ENCODE measurements at places on chromosomes 5 and 9. TPM values are rescaled to one million over a fixed set of nuclear protein-coding genes. Genes with fewer than 3 reads are reported as not detected.

IFNE gene
- total RNA-seq: not detected

- no peak for DNase-seq
These were observed 528.7 kb upstream of the TRPC7 start for GRCh38 chr5:136894070-136894469.

GRCh38 chr5:29307478-29307877 lies 1886.0 kb upstream of the CDH6 start:
- no peak for DNase-seq

DNA sequence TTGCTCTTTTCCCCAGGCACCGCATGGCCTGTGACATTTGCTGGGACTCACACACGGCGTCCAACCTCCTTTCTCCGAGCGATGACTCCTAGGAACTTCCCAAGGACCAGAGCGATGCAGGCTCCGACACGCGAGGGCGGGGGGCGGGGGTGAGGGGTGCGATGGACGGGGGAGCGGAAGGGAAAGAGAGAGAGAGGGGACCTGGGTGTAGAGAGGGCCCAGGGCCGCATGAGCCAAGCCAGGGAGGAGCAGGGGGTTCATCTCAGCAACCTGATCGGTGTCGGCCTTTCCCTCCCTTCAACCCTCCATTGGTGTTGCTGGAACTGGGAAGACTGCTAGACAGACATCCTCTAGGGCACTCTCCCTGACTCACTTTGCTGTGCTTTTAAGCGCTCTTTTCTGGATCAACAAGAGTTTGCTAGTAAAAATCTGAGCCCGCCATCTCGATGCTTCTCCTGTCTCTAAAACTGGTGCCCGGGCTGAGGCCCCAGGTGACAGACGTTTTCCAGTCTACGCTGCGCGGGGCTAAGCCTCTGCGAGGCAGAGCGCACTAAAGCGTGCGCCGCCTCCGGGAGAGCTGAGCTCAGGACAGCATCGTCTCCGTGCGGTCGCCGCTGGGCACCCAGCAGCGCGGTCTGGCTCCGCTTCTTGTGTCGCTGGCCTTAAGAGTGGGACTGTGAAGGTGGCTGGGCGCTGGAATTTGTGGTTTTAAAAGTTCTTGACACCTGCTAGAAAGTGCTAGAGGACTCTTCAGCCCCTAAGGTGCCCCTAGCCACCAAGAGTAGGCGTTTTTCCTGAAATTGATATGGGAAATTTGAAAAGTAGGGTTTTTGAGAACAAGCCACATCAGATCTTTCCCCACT lies 1.0 kb upstream of the TSLP start:
- peak; percentile 26 for DNase-seq

SCAI gene
- 2.7 TPM for total RNA-seq

GRCh38 chr5:102753889-102754766 lies 977 bp upstream of the PAM start:
- peak; percentile 20 for DNase-seq

HRCT1 gene
- total RNA-seq: 6.2 TPM

DNA sequence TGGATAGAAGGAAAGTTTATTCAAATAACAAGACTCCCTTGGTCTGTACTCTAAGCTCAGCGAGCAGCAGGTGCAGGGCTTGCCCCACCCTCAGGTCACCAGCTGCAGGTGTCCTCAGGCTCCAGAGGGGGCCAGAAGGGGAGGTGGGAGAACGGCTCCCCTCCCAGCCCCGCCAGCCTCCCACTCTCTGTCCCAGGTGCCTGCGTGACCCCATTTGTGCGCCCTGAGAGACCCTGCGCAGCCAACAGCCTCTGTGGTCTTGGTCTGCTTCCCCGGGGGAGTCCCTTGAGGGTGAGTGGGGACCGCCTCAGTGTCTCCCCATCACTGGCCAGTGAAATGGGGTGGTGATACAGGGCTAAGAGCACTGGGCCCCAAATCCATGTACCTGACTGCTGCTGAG lies 62.3 kb upstream of the STXBP1 start:
- DNase-seq: no peak

GRCh38 chr5:61256474-61256873 lies 75.6 kb upstream of the ZSWIM6 start:
- peak; percentile 56 for DNase-seq

GRCh38 chr9:2725898-2726649 lies 8.8 kb downstream of the KCNV2 start:
- DNase-seq: no peak

KIAA0825 gene
- total RNA-seq: 2.2 TPM

DNA sequence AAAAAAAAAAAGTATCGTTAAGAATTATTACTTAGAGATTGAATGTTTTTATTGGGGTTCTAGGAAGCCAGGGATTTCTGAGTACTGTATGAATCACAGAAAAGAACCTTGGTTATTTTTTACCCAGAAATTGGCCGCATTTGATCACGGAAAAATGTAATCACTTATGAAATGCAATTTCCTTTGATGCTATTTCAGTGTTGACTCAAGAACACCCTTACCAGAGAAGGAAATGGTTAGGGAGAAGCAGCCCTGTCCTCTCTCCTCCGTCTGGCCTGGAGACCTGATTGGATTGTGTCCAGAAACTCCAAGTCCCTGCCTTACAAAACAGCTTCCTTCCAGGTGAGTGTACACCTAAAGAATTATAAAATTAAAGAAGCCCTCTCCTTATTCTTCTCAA lies 116.7 kb downstream of the MED10 start:
- no peak for DNase-seq

DNA sequence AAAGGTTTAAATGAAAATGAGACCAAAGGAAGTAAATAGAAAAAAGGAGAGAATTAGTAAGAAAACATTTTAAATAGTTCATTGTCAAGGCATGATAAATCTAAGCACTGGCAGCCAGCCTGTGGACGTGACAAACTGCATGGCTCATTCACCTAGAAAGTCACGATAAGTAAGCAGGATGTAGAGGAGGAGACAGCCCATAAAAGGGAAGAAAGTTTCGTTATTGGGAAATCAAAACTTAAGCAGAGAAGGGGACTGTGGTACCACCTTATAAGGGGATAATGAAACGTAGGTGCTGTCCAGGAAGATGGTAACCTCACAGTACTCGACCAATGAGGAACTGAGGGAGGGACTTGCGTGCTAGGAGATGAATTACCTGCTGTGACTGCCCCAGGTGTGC lies 494.5 kb upstream of the GRAMD2B start:
- no peak for DNase-seq

DNA sequence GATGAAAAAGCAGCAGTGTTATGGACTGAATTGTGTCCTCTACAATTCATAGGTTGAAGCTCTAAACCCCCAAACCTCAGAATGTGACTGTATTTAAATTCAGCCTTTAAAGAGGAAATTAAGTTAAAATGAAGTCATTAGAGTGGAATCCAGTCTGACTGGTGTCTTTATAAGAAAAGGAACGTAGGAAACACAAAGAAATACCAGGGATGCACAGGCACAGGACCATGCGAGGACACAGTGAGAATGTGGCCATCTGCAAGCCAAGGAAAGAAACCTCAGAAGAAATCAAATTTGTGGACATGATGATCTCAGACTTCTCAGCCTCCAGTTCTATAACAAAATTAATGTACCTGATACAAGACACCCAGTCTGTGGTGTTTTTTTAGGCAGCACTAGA lies 971.2 kb upstream of the CDH9 start:
- no peak for DNase-seq

GRCh38 chr5:179123491-179124272 lies 63.5 kb downstream of the ZNF354C start:
- no peak for DNase-seq

- DNase-seq: no peak
These were observed 858.5 kb upstream of the PTPRD start for GRCh38 chr9:11471321-11471720.

LCN1 gene
- not detected for total RNA-seq

ANKH gene
- 227 TPM for total RNA-seq

DNA sequence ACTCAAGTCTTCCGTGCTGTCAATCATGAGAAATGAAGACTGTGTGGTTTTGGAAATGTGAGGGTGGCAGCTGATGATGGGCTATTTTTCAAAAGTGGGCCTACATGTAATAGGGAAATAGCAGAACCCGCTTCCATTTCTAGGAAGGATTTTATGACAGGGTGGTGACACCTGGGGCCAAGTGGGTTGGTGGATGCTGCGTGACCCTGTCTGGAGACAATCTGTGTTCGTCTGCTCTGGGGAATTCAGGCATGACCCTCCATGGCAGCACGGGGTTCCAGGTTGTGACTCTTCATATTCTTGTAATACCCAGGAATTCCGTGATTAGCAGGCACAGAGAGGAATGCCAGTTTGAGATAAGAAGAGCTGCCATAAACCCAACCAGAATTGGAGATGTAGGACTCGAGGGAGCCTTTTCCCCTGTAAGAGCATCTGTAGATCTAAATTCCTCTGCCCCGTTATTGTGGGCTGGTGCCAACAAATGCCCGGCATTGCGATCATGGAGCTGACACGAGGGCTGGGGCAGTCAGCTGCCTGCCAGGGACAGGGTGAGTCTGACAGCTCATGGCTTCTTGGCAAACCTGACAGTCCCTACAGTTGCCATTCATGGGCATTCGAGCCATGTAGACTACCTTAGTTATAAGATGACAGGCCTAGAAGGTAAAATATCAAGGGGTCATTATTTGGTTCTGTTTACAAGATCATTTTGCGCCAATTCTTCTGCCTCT lies 279.7 kb downstream of the GADD45G start:
- DNase-seq: peak; percentile 72

ACSL6 gene
- 2.7 TPM for total RNA-seq

GRCh38 chr5:128962211-128962610 lies 3.1 kb upstream of the SLC27A6 start:
- DNase-seq: no peak

FOXD4L5 gene
- 0.08 TPM for total RNA-seq

DNA sequence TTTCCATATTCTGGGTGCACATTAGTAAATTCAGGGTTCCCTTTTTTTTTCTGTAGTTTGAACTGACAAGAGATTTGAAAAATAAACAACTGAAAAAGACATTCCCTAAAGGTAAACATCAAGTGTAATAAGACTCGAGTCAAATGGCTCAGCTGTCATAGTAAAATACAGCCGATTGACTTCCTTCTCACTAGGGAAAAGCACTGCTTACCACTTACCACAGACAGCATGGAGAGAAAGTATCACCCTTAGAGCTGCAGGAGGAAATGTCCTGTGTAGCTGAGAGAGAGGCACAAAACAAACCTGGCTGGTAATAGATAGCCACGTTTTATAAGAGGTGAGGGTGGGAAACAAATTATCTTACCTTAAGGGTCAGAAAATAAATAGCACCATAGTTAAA lies 12.1 kb upstream of the DMAC1 start:
- DNase-seq: no peak

ACOT12 gene
- total RNA-seq: not detected

CCDC192 gene
- total RNA-seq: not detected

DNA sequence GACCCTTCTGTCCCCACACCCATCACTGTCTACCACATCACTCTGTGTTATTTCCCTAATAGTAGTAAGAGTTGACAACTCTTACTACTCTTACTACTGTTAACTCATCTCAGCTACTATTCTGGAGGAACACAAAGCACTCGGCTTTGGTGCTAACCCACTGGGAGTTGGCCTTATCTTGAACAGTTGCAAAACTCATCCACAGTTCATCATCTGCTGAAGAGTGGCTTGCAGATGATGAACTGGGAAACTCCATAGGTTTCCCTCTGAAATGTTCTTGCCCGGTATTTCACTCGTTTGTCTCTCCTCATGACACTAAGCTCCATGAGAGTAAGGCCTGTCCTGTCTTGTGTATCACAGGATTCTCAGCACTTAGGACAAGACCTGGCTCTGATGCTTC lies 221.4 kb downstream of the NR3C1 start:
- no peak for DNase-seq

DNA sequence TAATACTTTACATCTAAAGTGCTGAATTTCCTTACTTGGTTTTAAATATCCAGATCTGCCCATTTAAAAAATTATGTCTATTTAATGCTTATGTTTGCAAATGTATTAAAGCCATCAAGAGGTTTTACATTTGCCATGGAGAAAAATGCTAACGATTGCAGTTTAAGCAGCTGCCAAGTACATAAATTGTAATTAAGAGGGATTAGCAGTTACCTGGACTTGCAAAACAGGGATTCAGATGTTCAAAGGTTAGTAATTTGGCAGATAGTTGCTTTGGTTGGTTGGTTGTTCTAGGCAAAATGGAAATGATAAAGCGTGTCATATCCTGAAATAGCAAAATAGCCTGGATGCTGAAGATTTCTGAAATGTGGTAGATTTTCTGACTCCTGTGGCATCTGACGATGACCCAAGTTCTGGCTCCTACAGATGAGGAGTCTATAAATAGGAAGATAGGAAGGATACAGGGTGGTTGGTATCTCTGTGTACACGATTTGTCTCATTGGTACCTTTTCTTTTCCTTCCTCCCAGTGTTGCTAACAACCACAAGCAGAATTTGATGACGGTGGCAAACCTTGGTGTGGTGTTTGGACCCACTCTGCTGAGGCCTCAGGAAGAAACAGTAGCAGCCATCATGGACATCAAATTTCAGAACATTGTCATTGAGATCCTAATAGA lies 282.9 kb downstream of the NR3C1 start:
- no peak for DNase-seq

DNA sequence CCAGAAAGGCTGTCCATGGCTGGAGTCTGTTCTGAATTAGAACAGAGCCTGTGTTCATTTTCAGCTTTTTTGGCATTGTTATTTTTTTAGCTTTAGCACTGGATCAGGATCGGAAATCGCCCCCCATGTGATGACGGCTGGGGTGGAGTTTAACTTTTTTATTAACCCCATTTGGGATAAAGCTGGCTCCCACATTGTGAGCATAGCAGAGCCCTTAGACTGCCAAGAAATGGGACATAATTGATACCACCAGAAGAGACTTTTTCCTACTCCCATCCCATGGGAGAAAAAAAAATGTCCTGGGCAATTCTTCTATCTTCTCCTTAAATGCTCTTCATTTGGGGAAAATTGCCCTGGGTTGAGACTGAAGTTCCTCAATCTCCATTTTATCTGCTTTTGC lies 52.4 kb downstream of the SLIT3 start:
- no peak for DNase-seq

- no peak for DNase-seq
These were observed 32.9 kb downstream of the ANKH start for GRCh38 chr5:14838396-14839319.

INIP gene
- total RNA-seq: 15.2 TPM

GRCh38 chr9:6076851-6077250 lies 61.4 kb upstream of the RANBP6 start:
- no peak for DNase-seq

PHAX gene
- 29.4 TPM for total RNA-seq

GRCh38 chr9:35723908-35724307 lies 8.1 kb downstream of the TLN1 start:
- DNase-seq: no peak

PCDH12 gene
- total RNA-seq: 7.6 TPM

GRCh38 chr5:25255128-25255527 lies 610.4 kb upstream of the CDH10 start:
- no peak for DNase-seq

CDC23 gene
- 20.2 TPM for total RNA-seq

PIP5KL1 gene
- 0.85 TPM for total RNA-seq

All from left ventricle myocardium inferior (tissue), 1 donor.